ENCODE measurements at places on chromosomes 1 and 21.

- no peak for DNase-seq
Observed at GRCh38 chr1:196609370-196609737, 1.1 kb upstream of the KCNT2 start.

- no peak for DNase-seq
Observed at GRCh38 chr1:235725434-235725833, 75.8 kb upstream of the GNG4 start.

GRCh38 chr21:17343055-17343454 lies 169.8 kb upstream of the CXADR start:
- peak; percentile 24 for DNase-seq

DNA sequence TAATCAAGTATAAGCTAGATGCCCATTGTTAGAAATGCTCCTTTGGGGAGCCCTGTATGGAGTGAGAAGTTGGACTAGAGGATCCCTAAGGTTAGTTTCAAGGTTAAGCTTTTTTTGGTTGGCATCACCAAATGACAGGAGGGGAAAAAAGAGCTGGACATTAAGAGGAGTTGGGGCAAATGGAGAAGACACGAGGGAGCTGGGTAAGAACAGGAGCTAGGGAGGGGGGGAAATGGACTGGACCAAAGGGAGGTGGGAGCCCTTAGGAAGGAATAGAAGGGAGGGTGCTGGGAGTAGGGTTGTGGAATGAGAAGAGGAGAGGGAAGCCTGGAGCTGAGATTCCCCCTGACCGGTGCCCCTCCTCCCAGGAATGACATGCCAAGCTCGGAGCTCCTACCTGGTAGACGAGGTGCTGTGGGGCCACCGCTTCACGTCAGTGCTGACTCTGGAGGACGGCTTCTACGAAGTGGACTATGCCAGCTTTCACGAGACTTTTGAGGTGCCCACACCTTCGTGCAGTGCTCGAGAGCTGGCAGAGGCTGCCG lies 5.9 kb downstream of the KCNJ9 start:
- DNase-seq: no peak

- DNase-seq: peak; percentile 83
Observed at GRCh38 chr1:171226747-171227370, 21.4 kb upstream of the FMO1 start.

DNA sequence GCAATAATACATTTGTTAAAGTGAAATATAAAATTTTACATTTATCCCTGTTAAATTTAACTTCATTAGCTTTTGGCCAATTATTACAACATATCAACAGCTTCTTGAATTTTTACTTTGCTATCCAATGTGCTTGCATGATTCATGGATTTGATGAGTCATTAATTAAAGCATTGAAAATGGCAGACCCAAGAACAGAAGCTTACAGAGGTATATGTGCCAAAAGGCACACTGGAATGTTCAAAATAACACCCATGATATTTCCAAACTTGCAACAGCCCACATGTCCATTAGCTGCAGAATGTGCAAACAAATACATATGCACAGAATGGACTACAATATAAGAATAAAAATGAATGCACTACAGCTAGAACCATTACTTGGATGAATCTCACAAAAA lies 76.4 kb upstream of the MAN1A2 start:
- DNase-seq: peak; percentile 59

DNA sequence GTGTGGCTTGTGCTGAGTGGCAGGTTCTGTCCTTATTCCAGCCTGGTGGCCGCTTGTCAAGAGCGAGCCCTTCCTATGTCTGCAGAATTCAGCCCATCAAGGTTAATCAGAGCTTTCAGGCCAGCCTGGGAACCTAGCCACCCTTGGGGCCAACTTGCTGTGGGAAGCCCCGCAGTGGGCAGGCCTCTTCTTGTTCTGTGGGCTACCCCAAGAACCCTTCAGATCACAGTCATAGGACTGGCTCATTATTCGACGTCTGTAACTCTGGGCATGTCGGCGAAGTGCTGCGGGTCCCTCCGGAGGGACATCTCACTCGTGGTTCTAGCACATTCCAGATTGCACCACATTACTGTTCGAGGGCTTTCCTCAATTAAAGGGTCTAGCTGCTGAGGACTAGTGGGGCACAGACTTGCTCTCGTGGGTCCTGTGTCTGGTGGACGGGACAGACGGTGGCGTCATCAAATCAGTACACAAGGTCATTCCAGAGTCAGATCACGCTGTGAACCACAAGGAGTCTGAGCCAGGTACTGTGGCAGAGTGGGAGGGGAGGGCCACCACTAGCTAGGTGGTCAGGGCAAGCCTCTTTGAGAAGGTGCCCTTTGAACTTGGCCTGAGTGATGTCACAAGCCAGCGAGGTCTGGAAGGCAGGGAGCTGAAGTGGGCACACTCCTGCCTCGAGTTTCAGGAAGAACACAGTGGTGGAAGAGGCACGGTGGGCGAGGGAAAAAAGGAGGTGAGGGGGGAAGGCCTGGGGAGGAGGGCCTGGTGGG lies 20.3 kb upstream of the TNFRSF1B start:
- DNase-seq: no peak

DNA sequence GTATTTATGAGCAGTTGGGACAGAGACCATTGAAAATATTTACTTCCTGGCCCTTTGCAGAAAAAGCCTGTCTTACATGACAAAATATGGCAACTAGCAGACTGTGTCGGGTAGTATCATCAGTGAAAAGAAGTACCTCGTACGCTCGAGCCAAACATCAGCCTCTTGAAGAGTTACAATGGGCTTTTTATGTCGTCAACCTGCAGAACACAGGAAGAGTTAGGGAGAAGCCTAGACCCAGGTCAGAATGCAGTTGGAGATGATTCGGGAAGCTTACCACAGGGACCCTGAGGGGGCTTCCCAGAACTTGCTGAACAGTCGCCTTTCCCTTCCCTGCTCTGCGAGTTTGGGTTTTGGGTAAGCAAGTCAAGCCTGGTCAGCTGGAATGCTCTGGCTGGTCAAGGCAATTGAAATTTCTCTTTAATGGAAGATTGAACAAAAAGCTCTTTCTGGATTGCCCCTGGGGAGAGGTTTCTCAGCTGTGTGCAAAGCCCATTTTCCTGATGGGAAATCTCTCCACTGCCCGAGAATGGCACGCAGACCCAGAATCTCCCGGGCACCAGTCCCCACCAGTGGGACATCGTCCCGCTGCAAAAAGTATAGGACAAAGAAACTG lies 263.6 kb upstream of the TMEM51 start:
- DNase-seq: no peak

DNA sequence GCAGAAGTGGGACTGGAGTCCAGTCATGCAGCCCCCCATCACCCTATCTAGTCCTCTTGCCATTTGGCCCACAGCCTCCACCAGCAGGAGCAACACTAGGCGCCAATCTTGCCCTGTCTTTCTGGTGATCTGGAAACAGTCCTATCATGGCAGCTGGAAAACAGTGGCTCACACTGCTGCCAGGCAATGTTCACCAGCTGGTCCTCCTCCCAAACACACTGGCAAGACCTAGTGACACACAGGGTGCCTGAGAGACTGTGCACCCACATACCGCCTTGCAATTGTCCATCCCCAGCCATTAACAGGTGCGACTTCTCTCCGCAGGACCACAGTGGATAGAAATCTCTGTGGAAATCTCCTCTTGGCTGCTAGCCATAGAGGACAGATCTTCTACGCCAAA lies 105.5 kb downstream of the HIVEP3 start:
- DNase-seq: no peak

DNA sequence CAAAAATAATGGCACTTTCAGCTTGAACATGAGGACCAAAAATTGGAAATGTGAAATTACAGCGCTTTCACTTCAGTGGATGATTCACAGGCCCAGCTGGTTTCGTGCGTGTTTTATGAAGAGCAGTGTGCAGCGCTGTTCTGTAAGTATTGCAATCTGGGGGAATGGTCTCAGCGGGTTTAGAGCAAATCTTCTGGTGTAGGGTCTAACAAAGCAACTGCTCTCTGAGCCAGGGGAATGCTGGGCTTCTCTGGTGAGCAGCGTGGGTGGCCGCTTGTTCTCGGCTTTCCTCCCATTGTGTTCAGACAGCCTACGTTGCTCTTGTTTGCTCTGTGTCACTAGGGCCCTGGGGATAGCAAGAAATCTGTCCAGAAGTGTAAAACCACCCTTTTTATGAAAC lies 42.4 kb upstream of the GADD45A start:
- DNase-seq: peak; percentile 47

- DNase-seq: peak; percentile 52
Observed at GRCh38 chr1:154186177-154186576, 5.7 kb downstream of the TPM3 start.

DNA sequence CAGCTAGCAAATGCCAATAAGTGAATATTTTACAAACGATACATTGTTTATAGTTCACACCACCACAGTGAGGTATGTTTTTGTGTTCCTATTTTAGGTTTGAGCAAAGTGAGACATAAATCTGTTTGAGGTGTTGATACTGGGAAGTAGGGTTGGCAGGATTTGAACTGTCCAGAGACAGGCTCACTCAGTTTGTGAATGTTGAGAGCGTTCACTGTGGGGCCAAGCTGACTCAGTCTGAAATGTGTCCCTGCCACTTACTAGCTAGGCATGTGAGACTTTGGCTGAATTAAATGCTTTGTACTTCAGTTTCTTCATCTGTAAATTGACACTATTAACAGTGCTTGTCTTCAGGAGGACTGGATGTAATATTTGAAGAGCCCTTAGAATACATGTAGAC lies 35.1 kb downstream of the DIRAS3 start:
- DNase-seq: no peak

- DNase-seq: no peak
Observed at GRCh38 chr1:17789926-17790325, 34.8 kb downstream of the ACTL8 start.

DNA sequence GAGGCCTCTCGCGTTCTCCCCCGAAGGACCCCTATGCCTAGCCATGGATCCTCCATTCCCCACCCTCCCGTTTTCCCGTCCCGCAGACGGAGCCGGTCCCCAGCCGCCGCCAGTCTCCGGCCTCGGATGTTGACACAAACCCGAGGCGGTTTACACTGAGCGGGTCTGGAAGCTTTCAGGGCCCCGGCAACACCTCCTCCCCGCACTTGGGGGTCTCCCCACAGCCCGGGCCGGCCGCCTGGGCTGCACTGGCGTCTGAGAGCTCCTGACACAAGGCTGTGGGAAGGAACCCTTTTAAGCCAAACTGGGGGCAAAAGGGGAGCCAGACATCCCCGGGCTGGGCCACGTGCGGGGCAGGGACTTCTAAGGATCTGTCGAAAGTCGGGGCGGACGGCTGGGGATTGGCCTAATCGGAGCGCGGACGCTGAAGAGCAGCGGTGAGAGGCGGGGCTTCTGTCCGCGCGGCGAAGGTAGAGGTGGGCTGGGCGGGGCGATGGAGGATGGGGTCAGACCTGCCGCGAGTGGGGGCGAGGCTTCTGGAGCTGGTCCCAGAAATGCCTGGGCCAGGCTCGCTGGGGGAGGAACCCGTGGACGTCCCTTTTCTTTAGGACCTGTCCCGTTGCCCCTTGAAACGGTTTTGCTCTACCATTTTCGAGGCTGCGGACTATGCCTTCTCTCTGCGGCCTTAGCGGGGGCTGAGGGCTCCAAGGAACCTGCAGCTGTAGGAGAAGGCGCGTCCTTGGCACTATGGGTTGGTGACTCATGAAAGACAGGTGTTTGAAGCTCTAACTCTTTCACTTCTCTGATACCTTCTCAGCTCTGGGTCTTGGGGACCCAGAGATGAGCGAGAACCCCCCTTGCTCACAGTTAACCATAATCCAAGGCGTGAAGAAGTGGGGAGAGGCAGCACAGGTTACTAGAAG lies 1.2 kb upstream of the HPCAL4 start:
- DNase-seq: no peak

- DNase-seq: no peak
Observed at GRCh38 chr1:233367057-233367803, 39.7 kb downstream of the MAP3K21 start.

DNA sequence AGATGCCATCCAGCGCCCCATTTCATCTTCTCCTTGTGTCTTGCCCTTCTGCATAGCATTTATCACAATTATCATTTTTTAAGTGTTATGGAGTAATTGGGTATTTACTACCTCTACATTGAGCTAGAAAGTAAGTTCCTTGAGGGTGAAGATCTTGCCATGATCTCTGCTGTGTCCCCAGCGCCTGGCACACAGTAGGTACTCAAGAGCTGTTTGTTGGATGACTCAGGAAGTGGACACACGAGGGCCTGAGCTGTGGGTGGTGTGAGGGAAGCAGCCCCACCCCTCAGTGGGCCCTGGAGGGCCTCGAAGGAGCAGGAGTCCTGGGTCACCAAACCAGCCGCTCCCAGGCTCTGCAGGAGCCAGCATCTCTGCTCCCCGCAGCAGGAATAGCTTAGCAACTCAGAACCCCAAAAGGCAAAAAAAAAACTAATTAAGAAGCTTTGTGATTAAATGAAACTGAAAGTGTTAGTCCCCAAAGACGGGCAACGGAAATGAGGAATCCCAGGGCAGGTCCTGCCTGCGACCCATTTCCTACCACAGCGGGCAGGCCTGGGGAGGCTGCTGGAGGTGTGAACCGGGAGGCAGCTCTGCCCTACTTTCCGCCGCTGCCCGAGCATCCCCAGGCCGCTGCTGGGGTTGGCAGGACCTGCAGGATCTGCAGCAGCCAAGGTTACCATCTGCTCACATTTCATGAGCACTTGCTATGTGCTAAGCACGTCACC lies 87.7 kb downstream of the LACTBL1 start:
- no peak for DNase-seq

DNA sequence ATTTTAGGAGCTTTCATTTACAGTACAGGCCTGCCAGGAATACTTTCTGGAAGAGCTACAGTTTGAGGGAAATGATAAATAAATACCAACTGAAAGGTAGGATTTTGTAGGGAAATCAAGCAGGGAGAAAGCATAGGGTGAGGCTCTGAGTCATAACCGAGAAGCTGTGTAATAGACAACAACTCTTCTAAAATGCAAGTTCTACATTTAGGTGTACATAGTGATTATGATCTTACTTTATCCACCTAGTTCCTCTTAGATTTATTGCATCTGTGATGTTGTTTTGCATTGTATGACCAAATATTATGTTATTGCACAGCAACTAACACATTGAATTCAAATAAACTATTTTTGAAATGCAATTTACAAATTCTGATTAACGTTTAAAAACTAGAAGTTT lies 819.3 kb downstream of the PLA2G4A start:
- DNase-seq: no peak

DNA sequence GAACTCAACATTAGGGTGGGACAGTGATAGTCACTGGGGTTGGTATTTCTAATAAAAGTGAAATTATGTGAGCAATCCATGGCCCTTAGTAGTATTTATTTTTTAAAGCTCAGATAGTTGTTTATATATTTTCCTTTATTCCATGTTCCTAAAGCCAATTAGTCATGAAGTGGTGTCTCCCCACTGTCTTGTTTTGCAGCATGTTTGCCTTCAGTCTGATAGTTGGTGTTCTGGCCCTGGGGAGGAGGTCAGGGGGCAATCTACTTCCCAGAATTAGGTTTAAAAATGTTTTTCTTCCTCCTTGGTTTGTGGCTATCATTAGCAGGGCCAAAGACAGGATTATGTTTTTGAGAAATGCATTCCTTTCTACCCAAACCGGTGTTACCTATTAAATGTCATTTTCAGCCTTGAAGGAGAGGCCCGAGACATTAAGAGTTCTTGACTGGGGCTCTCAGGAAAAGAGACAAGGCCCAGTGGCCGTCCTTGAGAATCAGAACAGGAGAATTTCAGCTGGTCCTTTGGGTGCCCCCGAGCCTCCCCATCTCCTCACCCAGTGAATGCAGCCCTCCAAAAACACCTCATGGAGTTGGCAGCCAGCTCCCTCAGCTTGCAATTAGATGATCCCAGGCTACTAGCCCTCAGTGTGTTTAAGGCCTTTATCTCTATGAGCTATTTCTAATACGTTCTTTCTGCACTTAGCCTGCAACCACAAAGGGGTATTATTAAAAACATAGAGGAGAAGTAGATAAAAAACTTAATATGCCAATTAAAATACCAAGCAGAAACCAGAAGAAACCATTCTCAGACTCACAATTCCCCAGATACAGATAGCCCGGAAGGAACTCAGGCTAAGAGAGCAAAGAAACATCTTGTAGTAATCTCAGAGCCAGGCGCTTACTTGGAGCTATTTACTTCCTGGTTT lies 71.3 kb upstream of the NGF start:
- DNase-seq: no peak
